ENCODE measurements at places on chromosomes 16 and 17.

DNA sequence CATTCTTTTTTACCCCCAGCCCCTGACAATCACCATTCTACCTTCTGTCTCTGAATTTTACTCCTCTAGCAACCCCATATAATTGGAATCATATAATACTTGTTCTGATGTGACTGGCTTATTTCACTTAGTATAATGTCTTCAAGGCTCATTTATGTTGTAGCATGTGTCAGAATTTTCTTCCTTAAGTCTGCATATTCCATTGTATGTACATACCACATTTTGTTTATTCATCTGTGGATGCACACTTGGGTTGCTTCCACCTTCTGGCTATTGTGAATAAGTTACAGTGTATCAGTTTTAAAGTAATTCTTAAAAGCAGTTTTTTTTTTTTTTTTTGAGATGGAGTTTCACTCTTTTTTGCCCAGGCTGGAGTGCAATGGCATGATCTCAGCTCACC lies 24.7 kb upstream of the PPM1E start:
- no peak for DNase-seq

GRCh38 chr16:83407928-83408327 lies 399.9 kb upstream of the HSBP1 start:
- no peak for DNase-seq

DNA sequence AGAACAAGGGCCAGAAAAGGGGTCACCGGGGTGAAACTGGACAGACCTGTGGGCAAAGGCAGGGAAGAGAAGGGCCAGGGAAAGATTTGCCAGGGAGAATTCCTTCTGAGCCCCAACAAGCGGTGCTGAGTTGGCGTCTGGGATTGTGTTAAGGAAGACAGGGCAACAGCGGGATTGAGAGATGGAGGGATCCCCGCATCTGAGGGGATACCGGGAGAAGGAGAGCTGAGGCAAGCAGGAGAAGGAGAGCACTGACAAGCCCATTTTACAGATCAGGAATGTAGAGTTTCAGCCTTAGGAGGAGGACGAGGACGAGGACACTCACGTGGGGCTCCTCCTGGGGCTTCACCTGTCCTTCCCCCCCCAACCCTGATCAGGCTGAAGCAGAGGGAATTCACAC lies 998 bp upstream of the ABCC3 start:
- no peak for DNase-seq

DNA sequence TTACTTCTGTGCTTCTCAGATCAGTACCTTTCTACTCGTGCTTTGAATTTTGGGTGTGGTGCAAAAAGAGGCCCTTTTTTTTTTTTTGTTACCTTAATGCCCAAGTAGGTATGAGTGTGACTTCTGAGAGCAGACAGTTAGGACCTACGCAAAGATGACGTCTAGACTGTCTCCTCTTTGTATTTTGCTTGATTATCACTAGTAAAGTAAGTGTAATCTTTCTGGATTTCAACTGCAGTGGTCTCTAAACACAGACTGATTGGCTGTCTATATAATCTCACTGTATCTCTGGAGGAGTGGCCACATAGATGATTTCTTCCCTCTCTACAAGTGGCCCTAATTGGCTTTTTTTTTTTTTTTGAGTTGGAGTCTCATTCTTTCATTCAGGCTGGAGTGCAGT lies 11.5 kb upstream of the CDK5R1 start:
- DNase-seq: no peak

DNA sequence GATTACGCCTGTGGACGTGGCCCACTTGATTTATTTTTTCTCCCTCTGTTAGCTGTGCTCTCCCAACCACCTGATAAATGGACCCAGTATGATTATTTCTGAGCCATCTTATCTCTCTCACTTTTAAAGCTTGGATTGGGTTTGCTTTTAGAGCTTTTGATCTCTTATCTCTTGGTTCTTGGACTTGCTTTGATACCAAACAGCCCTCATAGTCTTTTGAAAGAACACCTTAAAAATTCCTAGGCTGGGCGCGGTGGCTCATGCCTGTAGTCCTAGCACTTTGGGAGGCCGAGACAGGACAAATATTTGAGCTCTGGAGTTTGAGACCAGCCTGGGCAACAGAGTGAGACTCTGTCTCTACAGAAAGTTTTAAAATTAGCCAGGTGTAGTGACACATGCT lies 25.8 kb downstream of the SMTNL2 start:
- DNase-seq: no peak

DNA sequence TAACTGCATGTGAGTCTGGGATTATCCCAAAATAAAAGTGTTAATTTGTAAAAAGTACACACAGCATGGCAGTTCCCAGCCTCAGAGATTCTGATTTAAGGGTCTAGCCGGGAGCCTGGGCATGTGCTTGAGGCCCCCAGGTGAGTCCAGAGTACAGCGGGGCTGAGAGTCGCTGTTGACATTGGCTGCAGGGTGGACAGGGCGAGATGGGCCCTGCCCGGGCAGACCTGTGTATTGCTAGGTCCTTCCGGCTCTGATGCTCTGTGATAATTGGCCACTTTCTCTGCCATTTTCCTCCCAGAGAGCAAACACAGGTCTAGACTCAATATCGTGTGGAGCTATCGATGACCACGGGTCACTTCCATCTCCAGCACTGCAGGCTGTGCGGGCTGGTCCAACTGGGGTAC lies 73.6 kb downstream of the ABCC6 start:
- no peak for DNase-seq

DNA sequence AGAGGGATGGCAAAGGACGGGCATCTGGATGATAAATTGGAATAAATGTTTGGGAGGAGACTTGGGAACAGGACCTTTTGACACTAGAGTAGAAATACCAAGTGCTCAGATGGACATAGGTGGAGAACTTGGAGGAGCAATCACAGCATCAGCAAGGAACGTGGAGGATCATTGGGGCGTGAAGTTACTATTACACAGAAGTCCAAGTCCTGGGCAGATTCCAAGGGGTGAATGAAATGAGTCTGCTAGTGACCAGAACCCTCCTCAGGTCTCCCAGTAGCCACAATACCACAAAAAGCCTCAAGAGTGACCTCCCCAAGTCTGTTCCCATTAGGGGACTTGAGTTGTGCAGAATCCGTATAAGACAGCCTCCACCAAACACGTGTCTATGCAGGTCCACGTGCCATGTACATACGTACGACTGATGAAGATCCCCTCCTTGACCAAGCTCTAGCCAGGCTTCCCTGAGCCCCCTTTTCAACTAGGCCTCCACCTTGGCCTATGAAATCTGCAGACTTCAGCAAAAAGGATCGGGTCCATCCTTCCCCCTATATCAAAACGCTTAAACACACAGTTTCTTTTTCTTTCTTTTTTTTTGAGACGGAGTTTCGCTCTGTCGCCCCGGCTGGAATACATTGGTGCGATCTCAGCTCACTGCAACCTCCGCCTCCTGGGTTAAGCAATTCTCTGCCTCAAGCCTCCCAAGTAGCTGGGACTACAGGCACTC lies 2.2 kb downstream of the C17orf67 start:
- no peak for DNase-seq

- no peak for DNase-seq
These were observed 2.6 kb downstream of the AOC3 start for GRCh38 chr17:42853597-42853967.

DNA sequence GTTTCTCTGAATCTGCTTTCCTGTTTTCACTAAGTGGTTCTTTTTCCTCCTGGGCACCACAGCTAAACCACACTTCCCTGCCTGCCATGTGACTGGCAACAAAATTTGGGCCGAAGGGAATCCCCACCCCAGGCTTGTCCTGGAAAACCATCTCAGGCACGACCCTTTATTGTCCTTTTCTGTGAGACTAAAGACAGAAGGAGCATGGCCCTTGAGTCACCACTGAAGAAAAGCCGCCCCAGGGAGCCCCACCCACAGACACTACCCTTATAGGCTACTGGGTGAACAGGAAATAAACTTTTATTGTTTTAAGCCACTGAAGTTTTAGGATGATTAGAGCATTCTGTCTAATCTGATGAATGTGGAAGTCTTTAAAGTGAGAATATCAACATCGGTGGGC lies 88.6 kb upstream of the BRD7 start:
- DNase-seq: no peak

GRCh38 chr17:37315601-37316000 lies 60.2 kb upstream of the C17orf78 start:
- no peak for DNase-seq

- DNase-seq: no peak
These were observed 139.5 kb downstream of the C16orf95 start for GRCh38 chr16:87177673-87178072.

DNA sequence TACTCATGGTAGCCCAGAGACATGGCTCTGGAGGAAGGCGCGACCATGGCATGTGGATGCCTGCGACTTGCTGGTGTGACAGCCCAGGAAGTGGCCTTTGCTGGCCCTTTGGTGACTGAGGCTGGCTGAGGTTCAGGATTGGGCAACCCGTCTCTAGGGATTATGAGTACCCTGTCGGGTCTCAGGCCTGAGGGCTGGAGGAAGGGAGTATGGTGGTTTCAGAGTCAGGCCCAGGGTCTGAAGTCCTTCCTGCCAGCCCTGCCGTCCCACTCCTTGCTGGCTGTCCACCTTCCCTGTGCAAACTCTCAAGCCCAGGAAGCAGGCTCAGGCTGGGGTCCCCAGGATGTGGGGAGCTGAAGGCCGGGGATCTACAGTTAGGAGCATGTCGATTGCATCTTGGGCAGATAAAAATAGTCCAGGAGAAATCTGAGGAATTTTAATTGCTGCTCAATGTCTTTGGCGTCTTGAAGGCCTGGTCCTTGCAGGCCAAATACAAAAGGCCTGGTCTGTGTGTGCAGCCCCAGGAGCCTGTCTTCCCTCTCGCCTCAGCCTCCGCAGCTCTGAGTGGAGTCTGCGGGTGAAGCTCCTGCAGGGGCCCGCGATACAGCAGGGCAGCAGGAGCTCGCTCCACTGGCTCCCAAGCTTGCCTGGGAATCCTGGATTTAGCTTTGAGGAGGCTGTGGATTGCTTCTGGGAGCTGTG lies 52.5 kb downstream of the NKD1 start:
- DNase-seq: no peak
